ENCODE measurements at places on chromosomes 2 and 18.

GRCh38 chr2:55112229-55113031, 62.2 kb upstream of the RTN4 start:
- DNase-seq = no peak

- DNase-seq = no peak
Observed at GRCh38 chr2:29703336-29703735, 218.1 kb downstream of the ALK start.

DNA sequence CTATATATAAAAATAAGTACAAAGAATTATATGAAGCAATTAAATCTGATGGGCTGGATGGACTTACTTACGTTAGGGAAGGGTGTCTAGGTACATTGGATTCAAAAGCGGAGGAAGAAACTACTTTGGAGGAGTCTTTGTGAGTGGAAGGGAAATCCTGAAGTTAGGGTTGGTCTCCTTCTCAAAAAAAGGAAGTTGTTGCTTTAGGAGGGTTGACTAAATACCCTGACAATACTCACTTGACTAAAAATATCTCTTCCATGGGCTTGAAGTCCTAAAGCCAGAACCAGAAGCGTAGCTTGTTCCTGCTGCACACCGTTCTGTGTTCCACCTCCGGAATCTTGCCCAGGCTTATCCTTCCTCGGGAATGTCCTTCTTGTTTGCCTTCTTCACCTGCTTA, 143.3 kb upstream of the ZEB2 start:
- DNase-seq = no peak

- DNase-seq = no peak
Observed at GRCh38 chr18:5413447-5413846, 117.9 kb upstream of the ZBTB14 start.

GRCh38 chr2:47039489-47039870, 115.6 kb downstream of the STPG4 start:
- no peak for DNase-seq

- no peak for DNase-seq
Observed at GRCh38 chr2:160213511-160213910, 13.4 kb upstream of the ITGB6 start.

- DNase-seq = no peak
Observed at GRCh38 chr2:229443546-229444268, 172.6 kb upstream of the PID1 start.

DNA sequence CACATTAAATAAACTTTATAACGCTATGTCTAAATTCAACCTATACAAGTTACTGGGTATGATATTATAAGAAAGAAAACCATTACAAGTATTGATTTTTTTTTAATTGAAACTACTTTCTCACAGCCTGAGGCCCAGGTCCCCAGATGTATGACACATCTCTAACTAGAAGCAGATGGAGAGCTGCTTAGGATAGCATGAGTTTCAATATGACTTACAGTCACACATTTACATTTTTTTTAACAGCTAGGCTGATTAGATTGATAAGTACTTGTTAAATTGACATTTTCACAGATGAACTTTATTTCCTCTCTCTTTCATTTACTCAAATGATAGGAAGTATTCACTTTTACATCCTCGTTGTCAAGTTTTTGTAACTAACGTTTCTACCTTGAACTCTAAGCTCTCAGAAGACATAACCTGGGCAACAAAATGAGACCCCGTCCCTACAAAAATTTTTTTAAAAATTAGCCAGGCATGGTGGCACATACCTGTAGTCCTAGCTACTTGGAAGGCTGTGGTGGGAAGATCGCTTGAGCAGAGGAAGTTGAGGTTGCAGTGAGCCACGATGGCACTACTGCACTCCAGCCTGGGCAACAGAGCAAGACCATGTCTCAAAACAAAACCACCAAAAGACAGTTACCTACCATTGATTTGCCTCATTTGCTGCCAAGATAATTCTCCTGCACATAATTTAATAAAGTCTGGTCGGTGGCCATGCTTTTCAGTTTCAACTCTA, 52.4 kb downstream of the STK39 start:
- no peak for DNase-seq

DNA sequence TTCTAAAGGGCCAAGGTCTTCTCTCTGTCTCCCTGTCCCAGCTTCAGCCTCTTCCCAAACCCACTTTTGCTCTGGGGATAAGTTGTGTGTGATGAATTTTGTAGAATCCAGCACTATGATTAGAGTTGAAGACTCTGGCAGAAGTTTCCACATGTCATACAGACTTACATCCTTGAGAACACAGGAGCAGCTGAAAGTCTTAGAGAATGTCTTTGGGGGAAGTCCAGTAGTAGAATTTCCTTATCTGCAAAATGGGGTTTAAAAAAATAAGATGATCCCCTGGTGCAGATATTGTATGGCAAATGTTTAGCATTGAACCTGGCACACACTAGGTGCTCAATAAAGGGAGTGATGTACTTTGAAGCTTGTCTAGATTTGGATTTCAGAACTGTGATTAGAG, 65.2 kb downstream of the TMEM247 start:
- no peak for DNase-seq

DNA sequence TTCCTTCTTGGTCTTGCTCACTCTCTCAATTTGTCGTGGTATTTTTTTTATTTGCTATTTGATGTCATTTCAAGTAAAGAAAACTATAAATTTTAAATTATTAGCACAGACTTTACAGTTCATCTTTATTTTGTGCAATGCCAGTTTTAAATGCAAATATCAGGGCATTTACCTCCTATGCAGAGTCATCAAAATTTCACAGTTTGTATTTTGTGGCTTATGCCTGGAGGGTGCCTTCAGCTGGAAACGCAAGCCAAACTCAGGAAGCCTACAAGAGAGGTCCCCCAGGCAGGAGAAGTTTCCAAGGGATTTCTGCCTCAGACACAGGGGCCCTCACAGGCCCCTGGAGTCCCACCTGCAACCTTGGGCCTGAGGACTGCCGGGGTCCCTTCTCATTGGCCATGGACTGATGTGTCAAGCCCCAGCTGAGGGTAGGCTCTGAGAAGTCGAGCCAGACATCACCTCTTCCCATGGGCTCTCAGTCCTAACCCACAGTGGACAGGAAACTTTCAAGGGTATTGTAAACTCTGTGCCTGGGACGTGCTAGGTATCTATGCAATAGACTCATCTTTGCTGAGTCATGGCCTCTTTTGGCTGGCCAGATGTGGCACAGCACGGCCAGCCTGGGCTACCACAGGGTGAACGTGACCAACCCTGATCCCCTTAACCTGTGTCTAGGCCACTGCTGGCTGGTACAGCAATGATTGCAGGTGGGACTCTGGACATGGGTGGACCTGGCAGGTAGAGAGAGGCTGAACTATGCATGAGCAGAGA, 236.5 kb downstream of the CELF4 start:
- no peak for DNase-seq

DNA sequence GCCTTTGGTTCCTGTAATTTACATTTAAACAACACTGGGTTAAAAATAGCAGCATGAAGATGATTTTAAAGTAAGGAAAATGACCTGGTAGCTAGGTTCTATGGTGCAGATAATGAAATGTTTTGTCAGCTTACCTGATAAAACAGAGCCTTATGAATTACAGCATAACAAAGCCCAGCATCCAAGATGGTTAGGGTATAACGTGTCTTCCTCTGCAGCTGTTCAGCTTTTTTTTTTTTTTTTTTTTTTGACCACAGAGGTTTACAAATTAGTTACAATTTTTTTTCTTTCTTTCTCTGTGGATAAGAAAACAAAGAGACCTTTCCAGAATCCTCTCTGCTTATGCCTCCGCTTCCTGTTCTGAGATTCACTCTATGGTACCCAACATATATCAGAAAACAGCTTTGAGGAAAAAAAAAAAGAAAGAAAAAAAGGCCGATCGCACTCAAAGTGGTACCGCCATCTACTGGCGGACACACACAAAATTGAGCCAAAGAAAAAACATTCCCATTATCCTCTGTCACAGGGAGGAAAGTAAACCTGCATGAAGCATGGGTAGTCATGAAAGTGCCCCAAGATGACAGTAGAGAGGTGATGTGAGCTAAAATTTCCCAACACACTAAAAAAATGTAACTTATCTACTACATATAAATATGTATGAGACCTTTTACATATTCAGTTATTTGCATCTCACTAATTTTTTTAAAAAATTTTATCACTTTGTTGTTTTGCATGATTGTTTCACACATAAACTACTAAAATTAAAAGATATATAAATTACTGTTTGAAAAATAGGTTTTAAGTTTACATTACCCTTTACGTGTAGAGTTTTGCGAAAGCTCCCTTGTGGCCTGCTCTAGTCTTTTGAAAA, at the start of gene SCN3A:
Gene SCN3A, minus strand, starts transcription at position 362 of the 871 bp plus-strand sequence. CDS start 27,656 bp downstream, outside the sequence.
- peak; percentile 30 for DNase-seq

GRCh38 chr2:178962805-178963433, 87.0 kb downstream of the CCDC141 start:
- no peak for DNase-seq

- DNase-seq = no peak
Observed at GRCh38 chr2:197677483-197677882, 2.1 kb upstream of the RFTN2 start.

DNA sequence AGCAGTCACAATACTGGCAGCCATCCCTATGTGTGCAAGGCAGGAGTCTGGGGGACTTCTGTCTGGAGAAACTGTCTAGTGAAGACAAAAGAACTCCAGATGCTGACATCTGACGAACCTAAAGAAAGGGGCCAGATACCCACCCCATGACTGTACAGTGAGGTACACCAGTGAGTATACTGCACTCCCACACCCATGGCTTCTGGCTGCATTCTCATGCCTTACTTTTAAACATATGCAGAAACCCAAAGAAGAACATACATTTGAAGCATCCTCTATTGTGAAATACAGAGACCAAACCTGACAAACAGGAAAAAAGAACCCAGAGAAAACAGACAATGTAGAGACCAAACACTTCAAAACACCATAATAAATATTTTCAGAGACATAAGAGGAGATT, 102.2 kb downstream of the ACTR3 start:
- DNase-seq = no peak

- no peak for DNase-seq
Observed at GRCh38 chr18:22483407-22483806, 65.7 kb upstream of the CTAGE1 start.

GRCh38 chr18:27298214-27298804, 113.2 kb upstream of the CHST9 start:
- no peak for DNase-seq

GRCh38 chr2:96344011-96344410, 8.4 kb downstream of the NCAPH start:
- DNase-seq = no peak

- DNase-seq = no peak
Observed at GRCh38 chr2:44770221-44771195, 171.0 kb upstream of the SIX3 start.

GRCh38 chr2:118813601-118814339, 33.7 kb downstream of the EN1 start:
- DNase-seq = no peak

DNA sequence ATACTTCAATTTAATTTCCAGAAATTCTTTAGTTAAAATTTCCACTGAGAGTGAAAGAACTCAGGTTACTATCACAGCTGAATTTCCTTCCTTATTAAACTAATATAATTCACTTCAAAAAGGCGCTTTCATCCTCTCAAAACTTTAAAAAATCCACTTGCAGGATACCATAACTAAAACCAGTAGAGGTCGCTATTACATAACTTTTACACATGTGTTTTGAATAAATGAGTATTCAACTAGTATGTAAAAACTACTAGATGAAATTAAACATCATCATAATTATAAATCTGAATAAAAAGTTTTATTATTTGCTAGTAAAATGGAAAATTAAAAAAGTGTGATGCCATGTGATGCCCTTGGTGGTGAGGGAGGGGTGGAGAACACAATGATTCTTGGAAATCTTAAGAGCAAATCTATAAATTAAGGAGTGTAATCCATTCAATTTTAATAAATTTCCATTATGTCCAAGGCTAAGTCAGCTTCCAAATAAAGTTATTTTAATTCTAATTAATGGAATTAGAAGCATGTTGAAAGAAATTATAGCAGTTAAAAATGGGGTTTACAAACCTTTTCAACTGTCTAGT, 61.4 kb downstream of the SOS1 start:
- peak; percentile 27 for DNase-seq

GRCh38 chr18:44916429-44917207, 235.9 kb downstream of the SETBP1 start:
- no peak for DNase-seq

- DNase-seq = no peak
Observed at GRCh38 chr18:53911200-53911599, 313.3 kb downstream of the MBD2 start.

- DNase-seq = no peak
Observed at GRCh38 chr2:32068-32467, 14.2 kb downstream of the FAM110C start.

DNA sequence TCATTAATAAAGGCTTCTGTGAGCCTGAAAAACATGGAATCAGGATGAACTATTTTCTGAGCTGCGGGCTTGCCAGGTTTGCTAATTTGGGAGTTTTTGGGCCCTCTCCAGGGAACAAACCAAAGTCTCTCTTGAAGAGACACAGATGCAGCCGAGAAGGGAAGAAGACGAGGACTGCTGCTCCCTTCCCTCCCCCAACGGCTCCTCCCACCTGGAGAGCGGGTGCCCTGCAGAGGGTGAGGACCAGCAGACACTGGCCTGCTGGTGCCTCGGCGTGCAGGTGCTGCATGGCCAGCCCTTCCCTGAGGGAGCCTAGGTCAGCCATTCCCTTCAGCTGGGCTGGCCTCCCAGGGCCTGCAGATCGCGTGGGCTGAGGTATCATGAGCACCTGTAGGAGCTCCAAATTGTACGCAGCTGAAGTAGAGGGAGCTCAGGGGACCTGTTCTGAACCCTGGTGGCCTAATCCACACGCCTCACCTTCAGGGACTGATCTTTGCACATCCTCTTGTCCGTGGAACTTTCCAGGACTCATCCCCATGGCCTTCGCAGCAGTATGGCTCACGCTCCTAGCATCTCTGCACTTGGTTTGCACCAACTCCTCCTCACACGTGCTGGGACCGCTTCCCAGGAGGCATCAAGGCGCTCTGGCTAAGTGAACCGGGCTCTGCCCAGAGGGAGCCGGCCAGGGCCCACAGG, 19.5 kb downstream of the EMX1 start:
- DNase-seq = no peak

DNA sequence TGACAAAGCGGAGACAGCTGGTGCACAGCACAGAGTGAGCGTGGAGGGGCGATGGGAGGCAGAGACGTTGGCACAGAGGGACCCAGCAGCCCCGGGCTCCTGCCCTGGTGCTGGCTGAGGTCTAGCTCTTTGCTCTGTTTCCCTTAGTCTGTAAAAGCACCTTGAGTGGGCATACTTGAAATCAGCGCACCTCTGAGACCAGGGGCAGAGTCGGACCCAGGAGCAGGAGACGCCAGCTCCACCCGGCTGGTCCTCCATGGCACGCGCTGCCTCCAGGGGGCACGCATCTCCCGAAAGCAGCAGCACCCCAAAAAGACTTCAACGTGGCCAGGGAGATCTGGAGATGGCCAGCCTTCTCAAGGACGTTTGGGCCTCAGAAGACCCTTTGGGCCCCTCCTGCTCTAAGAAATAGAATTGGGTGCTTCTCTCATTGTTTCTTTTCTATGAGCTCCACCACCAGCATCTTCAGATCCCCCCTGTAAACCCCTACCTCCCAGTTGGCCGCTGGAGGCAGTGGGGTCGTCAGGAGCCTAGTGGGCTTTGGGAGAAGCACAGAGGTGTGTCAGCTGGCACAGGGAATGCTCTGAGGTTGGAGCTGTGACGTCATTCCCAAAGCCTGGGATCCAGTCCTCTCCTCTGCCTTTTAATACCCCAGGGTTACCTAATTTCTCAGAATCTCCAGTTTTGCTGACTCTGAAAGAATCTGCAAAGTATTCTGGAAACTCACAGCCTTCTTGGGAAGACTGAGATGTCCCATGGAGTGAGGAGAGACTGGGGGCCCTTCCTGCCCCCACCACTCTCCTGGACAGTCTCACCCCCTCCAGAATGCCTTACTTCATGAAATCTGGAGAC, 58.9 kb downstream of the CIB4 start:
- no peak for DNase-seq

GRCh38 chr2:140747665-140748064, 1383.2 kb downstream of the LRP1B start:
- DNase-seq = no peak

Data from HFF-Myc (cell line).